ENCODE measurements at places on chromosomes 3 and 15. TPM values are rescaled to one million over a fixed set of nuclear protein-coding genes. Genes with fewer than 3 reads are reported as not detected.

DNA sequence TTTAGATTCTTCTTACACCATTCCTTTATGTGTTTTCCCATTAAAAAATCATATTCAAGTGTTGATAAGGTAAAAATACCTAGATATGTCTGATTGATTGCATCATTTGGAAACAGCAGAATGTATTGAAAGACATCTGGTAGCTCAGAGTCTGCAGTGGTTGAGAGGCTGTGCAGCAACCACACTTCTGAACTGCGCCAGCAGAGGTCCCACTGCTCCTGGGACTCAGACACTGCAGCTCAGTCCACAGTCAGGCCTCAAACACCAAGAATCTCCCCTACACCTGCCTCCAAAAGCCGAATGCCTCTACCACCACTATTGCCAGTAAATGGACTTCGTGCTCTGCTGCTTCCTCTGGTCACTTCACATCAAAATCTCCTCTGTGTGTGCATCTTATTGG, 176.9 kb upstream of the LMCD1 start:
- no peak for DNase-seq

GRCh38 chr3:175612487-175613196, 753.5 kb downstream of the NAALADL2 start:
- no peak for DNase-seq

GRCh38 chr3:115552007-115552406, 71.3 kb upstream of the GAP43 start:
- DNase-seq, result no peak

CMTM8 gene
- total RNA-seq, result 17.1 TPM

ZNF501 gene
- 1.2 TPM for total RNA-seq

SLC12A1 gene
- total RNA-seq, result not detected
